ENCODE measurements at places on chromosomes 4 and X.

GRCh38 chrX:87941841-87942240, 424.2 kb downstream of the KLHL4 start:
- DNase-seq, result no peak

DNA sequence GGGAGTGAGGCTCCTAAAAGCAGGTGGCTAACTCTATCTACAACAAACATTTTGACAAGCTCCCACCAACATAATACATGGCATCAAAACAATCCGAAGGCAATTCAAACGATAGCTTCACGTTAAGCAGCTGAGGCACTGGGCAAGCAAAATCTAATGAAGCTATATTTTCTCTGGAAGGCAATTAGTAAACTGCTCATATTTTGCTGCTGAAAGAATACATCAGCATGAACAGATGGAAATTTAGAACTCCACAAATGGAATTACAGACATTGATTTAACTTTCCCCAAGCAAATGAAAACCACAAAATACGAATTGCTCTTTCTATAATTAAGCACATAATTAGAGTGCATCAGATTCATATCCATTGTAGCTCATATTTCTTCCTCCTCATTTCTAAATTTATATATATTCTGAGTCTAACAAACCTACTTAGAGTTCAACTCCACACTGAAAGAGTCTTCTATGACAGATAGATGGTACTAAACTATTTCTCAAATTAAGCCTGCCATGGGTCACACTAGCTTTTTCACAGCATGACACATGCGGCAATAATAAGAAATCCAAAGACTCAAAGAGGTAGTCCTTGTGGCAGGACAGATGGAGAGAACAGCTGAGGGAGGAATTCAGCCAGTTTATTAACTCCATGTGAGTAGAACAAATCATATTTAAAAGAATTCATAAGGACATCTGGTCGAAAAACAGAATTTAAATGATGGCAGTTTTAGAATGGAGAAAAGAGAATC, 305.4 kb downstream of the MAPK10 start:
- no peak for DNase-seq

DNA sequence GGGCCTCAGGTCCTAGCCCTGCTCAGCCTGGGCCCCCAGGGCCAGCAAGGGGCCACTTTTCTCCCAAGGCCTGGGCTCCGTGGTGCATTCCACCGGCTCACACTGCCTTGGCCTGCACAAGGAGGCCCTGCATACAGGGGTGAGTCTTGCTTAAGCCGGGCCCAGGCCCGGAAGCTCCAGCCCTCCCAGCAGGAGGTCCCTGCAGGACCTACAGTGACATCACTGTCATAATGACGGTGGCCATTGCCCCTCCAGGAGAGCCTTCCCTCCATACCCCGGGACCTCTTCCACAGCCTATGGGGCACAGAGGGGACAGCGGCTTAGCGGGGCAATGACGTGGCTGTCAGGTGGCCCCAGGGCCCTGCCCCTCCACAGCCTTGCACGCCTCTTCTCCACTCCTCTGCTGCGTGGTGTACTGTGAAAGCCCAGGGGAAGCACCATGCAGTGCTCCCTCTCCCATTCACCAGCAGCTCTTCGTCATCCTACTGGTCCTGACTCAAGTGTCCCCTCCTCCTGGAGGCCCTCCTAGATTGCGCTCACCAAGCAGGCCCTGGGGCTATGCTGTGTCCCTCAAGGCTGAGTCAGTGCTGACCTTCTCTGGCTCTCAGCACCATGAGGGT, 32.3 kb upstream of the AFAP1 start:
- no peak for DNase-seq

DNA sequence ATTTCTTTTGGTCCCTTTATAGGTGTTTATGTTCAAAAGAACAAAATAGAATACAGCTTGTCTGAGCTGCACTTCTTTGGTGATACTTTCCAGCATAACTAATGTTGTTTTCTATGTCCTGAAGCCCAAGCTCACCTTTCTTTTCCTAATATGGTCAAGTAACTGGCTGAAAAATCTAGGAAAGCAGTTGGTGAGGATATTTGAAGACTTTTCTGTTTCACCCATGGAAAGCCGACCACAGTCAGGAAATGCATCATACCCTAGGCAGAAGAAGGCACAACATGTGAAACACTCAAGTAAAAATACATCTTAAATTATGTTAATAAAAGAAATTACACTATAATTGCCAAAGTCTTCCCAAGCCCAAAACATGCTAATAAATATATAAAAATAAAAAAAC, 337.0 kb downstream of the PDGFC start:
- no peak for DNase-seq

- peak; percentile 36 for DNase-seq
Measured at GRCh38 chr4:98260047-98260578, 1.1 kb upstream of the RAP1GDS1 start.

DNA sequence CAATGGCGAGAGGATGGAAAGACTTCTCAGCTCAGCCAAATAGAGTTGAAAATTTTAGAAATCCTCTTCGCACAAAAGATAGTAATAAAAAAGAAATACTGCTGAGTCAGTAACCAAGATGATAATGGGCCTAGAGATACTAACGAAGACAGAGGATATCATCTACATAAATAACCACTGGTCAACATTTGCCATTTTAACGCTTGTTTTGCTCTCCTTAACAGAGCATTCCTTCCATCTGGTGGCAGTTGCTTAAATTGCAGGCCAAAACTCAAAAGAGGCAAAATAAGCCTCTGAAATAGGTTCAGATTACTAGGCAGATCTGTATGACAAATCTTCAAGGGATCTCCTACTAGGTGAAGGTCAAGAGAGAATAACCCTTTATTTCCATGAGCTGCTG, 51.7 kb upstream of the MCF2 start:
- no peak for DNase-seq

DNA sequence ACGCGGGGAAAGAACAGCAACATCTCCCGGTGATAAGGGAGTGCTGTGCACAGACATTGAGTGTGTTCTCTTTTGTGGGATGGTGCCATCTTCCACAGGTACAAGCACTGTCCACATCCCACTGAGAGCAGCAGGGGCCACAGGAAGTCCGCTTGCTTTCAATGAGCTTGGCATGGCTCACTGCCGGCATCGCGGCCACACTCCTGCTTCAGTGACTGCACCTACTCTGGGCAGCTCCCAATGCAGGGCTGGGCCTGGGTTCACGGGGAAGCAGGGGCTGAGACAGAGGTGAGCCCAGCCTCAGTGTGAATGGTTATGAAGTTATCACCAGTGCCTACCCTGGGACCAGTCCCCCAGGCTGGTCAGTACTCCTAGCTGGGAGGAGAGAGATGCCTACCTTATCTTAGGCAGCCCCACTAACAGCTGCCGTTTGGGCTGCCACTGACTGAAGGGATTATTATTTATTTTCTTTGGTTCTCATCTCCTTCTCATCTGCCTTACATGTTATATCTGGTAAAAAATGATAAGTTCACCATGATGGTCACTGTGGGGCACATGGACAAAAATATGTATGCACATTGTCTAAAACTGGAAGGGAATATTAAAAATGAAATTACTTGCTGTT, 99.2 kb downstream of the MGST2 start:
- no peak for DNase-seq

DNA sequence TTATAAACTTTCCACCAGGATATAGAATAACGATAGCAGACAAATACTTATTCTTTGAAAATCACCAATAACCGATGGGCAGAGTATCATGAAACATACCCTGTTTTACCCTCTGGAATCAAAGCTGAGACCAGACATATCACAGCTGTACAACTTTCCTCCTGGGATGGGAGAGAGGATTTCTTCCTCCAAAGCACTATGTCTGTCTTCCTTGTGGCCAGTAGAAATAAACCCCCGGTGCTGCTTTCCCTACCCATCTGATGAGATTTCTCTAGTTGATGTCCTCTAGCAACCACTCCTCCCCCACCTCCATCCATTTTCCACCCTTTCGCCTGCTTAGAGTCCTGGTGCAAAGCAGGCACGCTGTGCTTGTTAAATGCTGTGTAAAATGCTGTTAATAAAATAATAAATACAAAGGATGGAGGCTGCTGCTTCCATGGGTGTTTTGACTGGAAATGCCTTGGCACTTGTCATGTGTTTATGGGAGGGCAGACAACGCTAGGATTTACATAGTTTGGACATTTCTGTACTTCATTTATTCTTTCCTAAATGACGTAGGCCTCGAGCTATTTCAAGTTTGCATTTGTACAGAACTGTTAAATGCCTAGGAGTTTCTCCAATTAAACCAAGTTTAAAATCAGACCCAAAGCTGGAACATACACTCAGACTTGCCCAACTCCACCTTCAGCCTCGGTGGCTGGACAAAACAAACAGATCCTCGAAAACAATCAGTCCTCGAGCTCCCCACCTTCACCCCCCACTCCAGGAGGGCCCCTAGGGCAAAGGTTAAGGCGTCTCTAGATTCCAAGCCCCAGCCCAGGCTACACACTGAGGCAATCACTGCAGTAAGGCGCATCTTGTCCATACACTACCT, 10.1 kb downstream of the BCOR start:
- no peak for DNase-seq

DNA sequence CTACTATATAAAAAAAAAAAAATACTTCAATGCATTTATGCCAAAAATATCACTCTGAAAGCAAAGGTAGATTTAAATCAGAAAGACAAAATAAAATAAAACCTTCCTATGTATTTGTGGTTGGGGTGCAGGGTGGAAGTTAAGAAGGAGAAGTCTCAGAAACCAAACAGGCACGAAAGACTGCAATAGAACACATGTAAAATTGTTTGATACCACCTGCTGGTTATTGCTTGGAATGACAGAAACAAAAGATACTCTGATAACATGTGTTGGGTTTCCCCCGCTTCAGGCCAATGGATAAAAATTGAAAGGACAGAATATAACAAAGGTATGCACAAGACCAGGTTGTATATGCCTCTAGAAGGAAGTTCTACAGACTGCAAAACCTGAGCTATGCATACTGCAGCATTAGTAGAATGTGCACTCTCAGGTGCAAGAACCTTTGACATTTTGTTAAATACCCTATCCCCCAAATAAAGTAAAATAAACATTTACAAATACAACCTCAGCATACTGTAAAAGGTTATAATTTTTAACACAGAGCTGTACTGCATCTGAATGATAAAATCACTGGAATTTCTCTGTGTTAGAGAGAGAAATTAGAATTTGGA, 118.8 kb downstream of the GABRA2 start:
- peak; percentile 9 for DNase-seq

DNA sequence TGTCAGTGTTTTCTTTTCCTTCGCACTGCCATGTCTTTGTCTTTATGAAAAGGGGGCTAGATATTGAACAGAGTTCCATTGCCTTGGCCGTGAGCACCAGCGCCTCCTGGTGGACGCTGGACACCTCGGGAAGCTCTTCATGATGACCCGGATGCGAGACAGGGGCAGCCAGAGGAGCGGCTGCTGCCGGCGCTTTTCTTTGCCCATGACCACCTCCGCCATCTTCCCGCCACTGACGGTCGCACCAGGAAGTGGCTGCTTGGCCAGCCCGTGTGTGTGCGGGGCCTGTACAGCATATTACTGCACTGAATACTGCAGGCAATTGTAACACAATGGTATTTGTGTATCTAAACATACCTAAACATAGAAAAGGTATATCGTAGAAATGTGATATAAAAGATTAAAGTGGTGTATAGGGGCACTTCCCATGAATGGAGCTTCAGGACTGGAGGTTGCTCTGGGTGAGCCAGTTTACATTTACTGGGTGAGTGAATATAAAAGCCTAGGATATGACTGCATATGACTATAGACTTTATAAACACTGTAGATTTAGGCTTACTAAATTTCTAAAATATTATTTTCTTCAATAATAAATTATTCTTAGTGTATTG, 15.8 kb upstream of the GRIA2 start:
- no peak for DNase-seq

GRCh38 chr4:32858971-32859370, 2138.8 kb downstream of the PCDH7 start:
- DNase-seq, result no peak

- no peak for DNase-seq
Measured at GRCh38 chr4:89781321-89781720, 55.6 kb downstream of the SNCA start.

GRCh38 chr4:185792384-185793115, 19.4 kb downstream of the SORBS2 start:
- DNase-seq, result peak; percentile 17

GRCh38 chrX:9992724-9993123, 25.6 kb downstream of the CLDN34 start:
- no peak for DNase-seq

DNA sequence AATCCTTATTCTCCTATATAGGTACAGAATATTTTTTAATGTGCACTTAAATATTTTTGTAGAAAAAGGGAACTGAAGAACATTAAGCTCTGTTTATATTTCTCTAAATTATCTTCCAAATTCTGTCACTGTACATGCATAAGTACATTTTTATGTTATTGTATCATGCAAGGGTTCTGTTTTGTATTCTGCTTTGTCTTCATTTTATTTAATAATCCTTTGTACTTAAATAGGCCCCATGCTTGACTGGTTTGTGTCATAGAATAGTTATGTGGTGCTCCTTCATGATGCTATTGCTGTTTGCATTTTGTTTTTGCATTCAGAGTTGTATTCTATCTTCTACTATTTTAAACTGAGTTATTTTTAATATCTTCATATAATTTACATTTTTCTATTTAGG, 111.9 kb upstream of the EDNRA start:
- DNase-seq, result no peak

DNA sequence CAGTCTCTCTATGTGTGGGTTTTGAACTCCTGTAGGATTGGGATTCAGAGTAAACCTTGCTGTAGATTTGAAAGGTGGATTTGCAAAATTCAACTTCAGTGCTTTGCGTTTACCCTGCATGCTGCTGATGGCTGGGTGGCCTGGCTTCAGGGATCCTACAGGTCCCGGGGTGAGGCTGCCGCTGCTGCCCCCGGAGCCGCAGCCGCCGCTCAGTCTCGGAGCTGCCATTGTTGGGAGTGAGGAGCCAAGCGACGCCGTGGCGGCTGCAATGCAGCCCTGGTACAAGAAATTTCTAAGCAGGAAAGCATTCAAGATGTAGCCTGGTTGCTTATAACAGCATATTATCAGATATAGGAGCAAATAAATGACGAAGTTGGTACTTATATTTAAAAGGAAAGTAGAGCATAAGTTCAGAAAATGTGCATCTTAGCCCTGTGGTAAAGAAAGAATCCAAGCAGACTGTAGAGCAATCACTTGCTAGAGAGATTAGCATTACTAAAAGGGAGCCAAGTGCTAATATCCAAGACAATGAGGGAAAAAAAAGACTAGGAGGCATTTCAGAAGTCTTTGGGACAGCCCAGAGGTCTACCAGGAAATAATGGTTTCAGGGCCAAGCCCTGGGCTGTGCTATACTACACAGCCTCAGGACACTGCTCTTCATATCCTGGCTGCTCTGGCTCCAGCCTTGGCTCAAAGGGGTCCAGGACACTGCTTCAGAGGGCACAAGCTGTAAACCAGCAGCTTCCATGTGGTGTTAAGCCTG, 36.9 kb upstream of the CHIC1 start:
- DNase-seq, result no peak

DNA sequence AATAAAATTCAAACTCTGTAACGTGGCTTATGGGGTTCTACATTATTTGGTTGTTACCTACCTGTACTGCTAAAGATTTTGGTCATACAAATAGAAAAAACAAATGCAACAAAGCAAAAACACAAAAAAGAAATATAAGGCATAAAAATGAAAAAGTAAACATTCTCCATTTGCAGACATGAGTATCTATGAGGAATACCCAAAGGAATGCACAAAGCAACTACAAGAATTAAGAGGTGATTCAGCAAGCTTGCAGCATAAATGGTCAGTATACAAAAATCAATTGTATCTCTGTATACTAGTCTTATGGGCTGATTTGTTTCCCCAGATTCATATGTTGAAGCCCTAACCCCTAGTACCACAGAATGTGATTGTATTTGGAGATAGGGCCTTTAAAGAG, 3.6 kb upstream of the PDE5A start:
- no peak for DNase-seq

- DNase-seq, result no peak
Measured at GRCh38 chr4:174600391-174600790, 78.1 kb upstream of the HPGD start.
